ENCODE measurements at places on chromosomes 12 and 14.

DNA sequence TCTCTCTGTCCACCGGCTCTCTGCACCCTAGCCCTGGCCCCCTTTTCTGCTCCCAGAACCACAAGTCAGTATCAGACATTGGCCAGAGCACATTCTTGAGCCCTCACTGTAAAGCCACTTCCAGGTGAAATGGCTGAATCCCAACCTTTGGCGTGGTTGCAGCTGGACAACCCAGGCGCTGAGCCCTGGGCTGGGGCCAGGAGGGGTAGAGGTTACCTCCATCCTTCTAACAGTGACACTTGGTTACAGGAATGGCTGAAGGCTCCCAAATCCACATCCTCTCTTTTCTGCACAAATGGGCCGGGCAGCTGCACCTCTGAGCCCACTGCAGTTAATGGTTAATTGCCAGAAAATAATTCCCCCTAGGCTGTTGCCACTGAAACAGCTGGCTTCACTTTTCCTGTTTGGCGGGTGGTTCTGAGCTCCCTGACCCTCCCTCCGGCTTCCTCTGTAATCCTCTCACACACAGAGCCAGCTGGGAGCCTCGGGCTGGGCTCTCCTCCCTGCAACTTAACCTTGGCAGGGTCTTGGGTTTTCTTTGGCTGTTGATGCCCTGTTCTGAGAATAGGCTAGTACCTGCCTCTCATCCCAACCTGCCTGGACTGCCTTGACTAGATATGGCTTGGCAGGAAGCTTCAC is 44.1 kb downstream of the TSPAN11 start:
- no peak for DNase-seq

DNA sequence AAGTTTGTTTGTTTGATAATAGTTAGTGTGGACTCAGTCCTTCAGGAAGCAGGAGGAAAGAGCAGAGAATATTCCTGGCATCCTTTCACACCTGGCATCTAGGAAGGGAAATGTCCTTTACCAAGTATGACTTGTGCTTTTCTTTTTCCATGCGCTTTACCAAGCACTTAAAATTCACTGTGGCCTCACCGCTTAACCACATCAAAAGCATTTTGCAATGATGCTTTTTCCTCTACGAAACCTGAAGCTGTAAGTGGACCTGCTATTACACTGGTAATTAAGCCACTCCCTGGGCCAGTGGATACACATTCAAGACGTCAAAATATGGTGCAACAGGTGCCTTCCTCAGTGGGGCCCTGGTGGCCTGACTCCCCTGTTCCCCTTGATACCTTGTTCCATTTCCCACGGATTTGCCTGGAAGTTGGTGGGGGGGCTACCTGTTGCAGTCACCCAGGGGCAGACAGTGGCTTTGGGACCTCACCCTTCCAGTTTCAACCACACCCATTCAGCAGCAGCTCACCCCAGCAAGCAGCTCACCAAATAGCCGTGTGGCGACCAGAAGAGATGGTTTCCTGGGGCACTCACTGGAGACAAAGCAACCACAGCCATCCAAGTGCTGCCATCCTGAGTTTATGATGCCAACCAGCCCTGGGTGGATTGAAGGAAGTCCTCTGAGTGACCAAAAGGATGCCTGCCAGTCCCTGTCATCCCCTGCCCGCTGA is 14.2 kb upstream of the FZD10 start:
- no peak for DNase-seq

DNA sequence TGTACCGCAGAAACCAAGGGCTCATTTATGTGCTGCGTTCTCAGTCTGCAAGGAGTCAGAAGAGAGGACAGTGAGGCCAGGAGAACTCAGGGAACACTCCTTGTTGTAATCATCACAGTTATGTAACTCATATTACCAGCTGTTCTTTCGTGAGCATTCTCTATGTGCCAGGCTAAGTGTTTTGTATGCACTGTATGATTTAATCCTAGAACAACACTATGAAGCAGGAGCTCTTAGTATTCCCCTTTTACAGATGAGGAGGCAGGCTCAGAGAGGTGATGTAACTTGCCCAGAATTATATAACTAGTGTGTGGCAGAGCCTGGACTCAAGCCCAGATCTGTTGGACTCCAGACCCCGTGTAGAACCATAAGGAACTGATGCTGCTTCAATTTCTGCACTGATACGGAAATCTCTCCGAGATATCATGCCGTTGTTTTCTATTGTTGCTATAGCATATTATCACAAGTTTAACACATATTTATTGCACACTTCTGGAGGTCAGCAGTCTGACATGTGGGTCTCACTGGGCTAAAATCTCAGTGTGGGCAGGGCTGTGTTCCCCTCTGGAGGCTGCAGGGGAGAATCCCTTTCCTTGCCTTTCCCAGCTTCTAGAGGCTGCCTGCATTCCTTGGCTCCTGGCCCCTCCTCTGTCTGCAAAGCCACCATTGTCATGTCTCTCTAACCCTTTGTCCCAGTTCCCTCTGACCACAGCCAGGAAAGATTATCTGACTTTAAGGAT is 16.3 kb upstream of the CD9 start:
- DNase-seq, result no peak

- no peak for DNase-seq
These were observed 2.6 kb downstream of the WNK1 start for GRCh38 chr12:754851-755562.

- DNase-seq, result no peak
These were observed 379.9 kb upstream of the DCN start for GRCh38 chr12:91562476-91562875.
